Bronchus fibroblast of lung (primary cell): ENCODE measurements at places on chromosomes 4 and X. TPM values are rescaled to one million over a fixed set of nuclear protein-coding genes. Genes with fewer than 3 reads are reported as not detected.

Gene CENPVL2
- total RNA-seq: not detected in 2 replicates

Gene STEEP1
- 19.0 and 24.8 TPM in 2 replicates for total RNA-seq

Gene COX18
- total RNA-seq: 24.8 and 29.3 TPM in 2 replicates

Gene LDB2
- 3.9 and 6.7 TPM in 2 replicates for total RNA-seq

Gene ENPEP
- under 0.01 and 0.15 TPM in 2 replicates for total RNA-seq

Gene PABPC1L2A
- total RNA-seq: not detected in 2 replicates

Gene NDNF
- 0.34 and 0.59 TPM in 2 replicates for total RNA-seq

Gene COL4A6
- 2.0 and 2.7 TPM in 2 replicates for total RNA-seq

Gene MGST2
- 15.0 and 16.3 TPM in 2 replicates for total RNA-seq

Gene REPS2
- total RNA-seq: 0.74 and 1.0 TPM in 2 replicates

Gene AKAP4
- not detected in 2 replicates for total RNA-seq

Gene NEUROG2
- not detected in 2 replicates for total RNA-seq

Gene VCX3B
- total RNA-seq: not detected in 2 replicates

Gene UNC5C
- 2.9 and 3.4 TPM in 2 replicates for total RNA-seq

Gene MTHFD2L
- total RNA-seq: 4.9 and 10.9 TPM in 2 replicates

Gene NSDHL
- total RNA-seq: 55.8 and 60.1 TPM in 2 replicates

Gene TCEAL2
- not detected in 2 replicates for total RNA-seq

Gene MAGEA2B
- total RNA-seq: not detected in 2 replicates

Gene DAPP1
- not detected in 2 replicates for total RNA-seq

Gene HAUS3
- total RNA-seq: 6.5 and 9.8 TPM in 2 replicates

Gene UGT2A1
- total RNA-seq: not detected in 2 replicates

Gene UCP1
- not detected in 2 replicates for total RNA-seq

Gene MAGEA2
- not detected in 2 replicates for total RNA-seq

Gene CACNA1F
- not detected in 2 replicates for total RNA-seq

Gene GAGE12F
- not detected in 2 replicates for total RNA-seq

Gene SETD7
- total RNA-seq: 20.2 and 25.9 TPM in 2 replicates

Gene SOWAHB
- not detected in 2 replicates for total RNA-seq

Gene LDOC1
- total RNA-seq: 17.0 and 18.3 TPM in 2 replicates

Gene TAF7L
- 0.17 and 0.30 TPM in 2 replicates for total RNA-seq

Gene ETNPPL
- total RNA-seq: not detected in 2 replicates
